Liver (tissue), 10 donors: ENCODE measurements at places on chromosomes 5 and 9. TPM values are rescaled to one million over a fixed set of nuclear protein-coding genes. Genes with fewer than 3 reads are reported as not detected.

DNA sequence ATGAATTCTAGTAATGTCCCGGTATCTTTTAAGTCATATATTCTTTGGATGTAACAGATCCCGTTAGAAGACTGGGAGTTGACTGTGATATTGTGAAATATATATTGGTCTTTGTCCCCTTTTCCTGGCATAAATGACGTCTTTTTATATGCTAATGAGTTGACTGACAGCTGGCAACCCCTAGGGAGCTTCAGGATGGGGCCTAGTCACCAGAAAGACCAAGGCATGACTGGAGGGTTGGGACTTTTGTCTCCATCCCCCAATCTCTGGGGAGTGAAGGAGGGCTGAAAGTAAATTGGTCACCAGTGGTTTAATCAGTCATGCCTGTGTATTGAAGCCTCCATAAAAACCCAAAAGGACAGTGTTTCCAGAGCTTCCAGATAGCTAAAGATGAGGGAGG is 241.6 kb downstream of the PJA2 start:
- no peaks in the 10 kb centered on the region for H3K36me3 ChIP-seq
- no peak for DNase-seq
- no peak overlapping the region for H3K4me3 ChIP-seq
- H3K4me1 ChIP-seq: no peaks in the 10 kb centered on the region
- no peak overlapping the region for H3K27ac ChIP-seq

DNA sequence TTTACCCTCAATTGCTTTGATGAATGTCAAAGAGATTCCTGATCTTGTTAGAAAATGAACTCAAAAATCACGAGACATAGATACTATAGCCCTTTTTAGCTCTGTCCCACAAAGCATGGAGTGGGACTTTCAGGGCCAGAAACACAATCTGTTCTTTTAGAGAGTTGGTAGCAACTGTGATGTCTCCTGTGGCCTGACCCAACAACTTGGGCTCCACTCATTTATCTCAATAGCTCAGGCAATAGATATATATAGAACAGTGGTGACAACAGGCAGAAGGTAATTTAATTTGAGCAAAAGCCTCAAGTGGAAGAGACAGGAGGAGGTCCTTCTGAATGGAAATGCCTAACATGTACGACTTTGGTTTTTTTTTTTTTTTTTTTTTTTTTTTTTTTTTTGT is 25.2 kb downstream of the TLR4 start:
- no peak overlapping the region for H3K27ac ChIP-seq
- no peaks in the 10 kb centered on the region for H3K27me3 ChIP-seq
- H3K36me3 ChIP-seq: no peaks in the 10 kb centered on the region
- no peak for DNase-seq
- no peak overlapping the region for H3K4me3 ChIP-seq

DNA sequence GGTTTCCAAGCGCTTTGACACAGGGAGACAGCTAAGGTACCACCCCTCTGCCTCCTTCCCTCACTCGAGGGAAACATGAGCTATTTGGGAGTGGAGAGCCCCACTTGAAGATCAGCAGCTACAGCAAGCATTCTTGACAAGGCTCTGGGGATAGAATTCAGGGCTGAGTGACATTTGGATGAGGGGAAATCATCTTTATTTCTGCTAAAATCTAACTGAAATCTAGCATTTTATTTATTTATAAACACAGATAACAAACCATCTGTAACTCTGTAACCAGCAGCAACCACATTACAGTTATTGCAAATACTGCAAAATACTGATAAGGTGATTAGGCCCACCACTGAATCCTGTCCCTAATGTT is 22.4 kb downstream of the RNF130 start:
- no peak overlapping the region for H3K27ac ChIP-seq
- H3K36me3 ChIP-seq: no peaks in the 10 kb centered on the region
- no peaks in the 10 kb centered on the region for H3K27me3 ChIP-seq

- no peak overlapping the region for H3K27ac ChIP-seq
- no peaks in the 10 kb centered on the region for H3K27me3 ChIP-seq
- peaks cover 7% of the 10 kb centered on the region for H3K36me3 ChIP-seq
- H3K4me1 ChIP-seq: no peaks in the 10 kb centered on the region
- H3K4me3 ChIP-seq: no peak overlapping the region
- DNase-seq: no peak
These were observed 148.1 kb downstream of the MPDZ start for GRCh38 chr9:13131416-13131815.

GRCh38 chr5:98535901-98536300 is 237.6 kb upstream of the RGMB start:
- H3K27me3 ChIP-seq: no peaks in the 10 kb centered on the region
- DNase-seq: no peak
- H3K4me1 ChIP-seq: no peaks in the 10 kb centered on the region

DNA sequence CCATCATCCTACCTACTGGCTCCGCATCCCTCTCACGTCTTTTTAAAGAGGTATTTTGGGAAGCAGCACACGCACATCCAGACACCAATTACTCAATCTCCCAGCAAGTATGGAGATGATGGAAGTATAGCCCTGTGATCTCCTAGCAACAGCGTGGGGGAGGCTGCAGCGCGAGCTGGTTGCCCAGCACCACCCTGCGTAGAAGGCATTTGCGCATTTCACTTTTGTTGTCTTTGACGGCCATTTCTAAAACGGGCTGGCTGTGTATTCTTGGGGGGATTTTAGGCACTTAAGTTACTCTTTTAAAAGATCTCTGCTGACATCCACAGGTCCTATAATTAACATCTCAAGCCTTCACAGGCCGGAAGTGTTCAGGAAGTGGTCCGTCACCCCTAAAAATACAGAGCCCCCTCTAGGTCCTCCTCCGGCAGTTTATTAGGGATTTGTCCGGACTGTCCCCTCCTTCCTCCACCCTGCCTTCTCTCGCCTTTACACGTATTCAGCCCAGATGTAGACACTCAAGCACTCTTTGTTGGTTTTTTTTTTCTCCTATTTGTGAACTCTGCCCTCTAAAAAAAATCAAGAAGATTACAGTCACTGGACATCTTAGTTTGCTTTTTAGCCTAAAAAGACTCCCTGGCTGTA is 371.4 kb downstream of the NTRK2 start:
- no peak overlapping the region for H3K27ac ChIP-seq
- no peak overlapping the region for H3K4me3 ChIP-seq
- H3K4me1 ChIP-seq: no peaks in the 10 kb centered on the region

GRCh38 chr9:129439242-129439641 is 181.7 kb downstream of the C9orf50 start:
- DNase-seq: no peak
- H3K27ac ChIP-seq: no peak overlapping the region
- H3K27me3 ChIP-seq: no peaks in the 10 kb centered on the region

DNA sequence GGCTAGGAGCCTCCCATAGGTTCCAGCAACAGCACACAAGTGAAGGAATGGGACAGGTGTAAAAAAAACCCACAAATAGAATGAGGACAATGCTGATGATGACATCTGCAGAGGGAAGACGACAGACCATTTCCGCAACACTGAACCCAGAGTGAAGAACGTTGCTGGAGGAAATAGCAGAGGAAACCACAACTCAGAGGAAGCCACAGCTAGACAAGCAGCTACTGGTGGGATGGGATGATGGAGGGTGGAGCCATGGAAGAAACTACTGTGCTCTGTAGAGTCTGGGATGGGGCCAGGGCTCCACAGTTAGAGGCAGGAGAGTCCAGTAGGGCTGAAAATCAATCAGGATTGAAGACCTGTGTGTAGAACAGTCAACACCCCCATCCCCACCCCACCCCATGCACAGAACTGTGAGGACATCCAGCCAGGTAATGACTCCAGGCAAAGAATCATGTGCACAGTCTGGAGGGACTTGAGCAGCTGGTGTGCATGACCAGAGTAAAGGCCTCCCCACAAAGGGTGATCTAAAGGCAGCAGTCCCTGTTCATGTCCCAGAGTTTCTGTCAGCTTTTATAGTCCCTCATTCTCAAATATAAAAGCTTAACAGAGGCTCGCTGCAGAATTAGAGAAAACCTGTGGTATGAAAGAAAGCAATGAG is 65.2 kb upstream of the SPIN1 start:
- H3K4me3 ChIP-seq: no peak overlapping the region
- H3K36me3 ChIP-seq: no peaks in the 10 kb centered on the region
- no peak for DNase-seq
- no peaks in the 10 kb centered on the region for H3K27me3 ChIP-seq

DNA sequence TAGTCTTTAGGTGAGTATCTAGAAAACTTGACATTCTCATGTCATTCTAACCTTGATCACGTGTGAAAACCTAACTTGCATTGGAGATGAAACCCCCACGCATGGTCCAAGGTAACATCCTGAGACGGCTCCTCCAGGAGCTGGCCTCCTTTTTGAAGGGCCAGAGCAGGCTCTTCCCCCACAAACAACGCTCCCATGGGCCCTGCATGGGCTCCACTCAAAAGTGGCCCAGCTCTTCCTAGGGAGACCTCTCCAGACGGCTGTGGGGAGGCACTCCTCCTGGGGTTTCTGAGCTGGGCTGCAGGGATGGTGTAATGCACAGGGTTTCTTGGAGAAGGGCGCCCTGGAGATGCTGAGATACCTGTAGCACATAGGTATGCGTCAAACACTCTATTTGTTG is 296.2 kb upstream of the IRX1 start:
- no peaks in the 10 kb centered on the region for H3K36me3 ChIP-seq
- no peaks in the 10 kb centered on the region for H3K4me1 ChIP-seq
- no peak overlapping the region for H3K4me3 ChIP-seq
- H3K27me3 ChIP-seq: no peaks in the 10 kb centered on the region

DNA sequence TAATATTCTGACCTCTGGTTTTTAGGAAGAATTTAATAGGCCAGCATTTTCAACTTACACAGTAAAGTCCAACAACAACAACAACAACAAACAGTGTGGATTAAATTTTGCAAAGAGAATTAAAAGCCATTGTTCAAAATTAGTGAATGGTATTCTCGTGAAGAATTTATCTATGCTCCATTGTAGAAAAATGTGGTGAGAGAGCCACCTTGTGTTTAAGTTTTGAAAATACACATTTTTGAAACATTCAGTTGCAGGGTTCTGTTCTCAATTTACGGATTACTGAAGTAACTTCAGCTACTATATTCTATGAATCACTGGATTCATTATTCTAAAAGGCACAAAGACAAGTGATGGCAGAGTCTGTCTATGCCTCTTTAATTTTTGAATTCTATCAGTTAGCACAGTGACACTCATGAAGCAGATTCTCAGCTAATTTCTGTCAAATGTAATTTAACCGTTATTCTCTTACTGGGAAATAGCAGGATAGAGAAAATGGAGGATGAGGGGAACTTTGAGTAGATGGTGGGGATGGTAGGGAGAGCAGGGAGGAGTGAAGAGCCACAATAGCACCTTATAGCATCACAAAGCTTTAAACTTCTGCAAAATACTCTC is 11.0 kb downstream of the CCDC152 start:
- no peak for DNase-seq
- no peaks in the 10 kb centered on the region for H3K27me3 ChIP-seq
- H3K36me3 ChIP-seq: no peaks in the 10 kb centered on the region
- H3K27ac ChIP-seq: no peak overlapping the region
- no peaks in the 10 kb centered on the region for H3K4me1 ChIP-seq

DNA sequence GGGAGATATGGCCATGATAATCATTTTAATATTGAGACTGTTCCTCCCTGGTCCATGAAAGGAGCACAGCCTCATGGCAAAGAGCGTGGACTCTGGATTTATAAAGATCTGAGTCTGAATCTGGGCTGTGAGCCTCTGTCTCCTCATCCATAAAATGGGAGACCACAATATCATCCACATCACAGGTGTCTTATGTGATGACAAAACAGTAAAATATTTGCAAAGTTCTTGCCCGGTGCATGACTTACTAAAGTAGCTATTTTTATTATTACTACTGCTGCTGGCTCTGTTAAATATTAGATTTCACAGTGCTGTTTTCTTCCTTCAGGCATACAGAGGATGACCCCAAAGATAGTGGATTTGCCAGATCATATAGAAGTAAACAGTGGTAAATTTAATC is 74.1 kb downstream of the TEK start:
- H3K4me3 ChIP-seq: no peak overlapping the region
- no peaks in the 10 kb centered on the region for H3K4me1 ChIP-seq
- H3K36me3 ChIP-seq: no peaks in the 10 kb centered on the region

GZMA gene
- total RNA-seq: 2.1 TPM

GLDC gene
- total RNA-seq: 55.9 TPM

SLC38A9 gene
- 31.0 TPM for total RNA-seq

FOXD4L6 gene
- not detected for total RNA-seq

PCDHGA8 gene
- 0.14 TPM for total RNA-seq

ABCA1 gene
- total RNA-seq: 223 TPM
